Hippocampal formation (tissue), 2 donors: ENCODE measurements at places on chromosomes 11 and 22.

- no peak for DNase-seq
These were observed 12.9 kb upstream of the LIMK2 start for GRCh38 chr22:31199187-31199586.

- DNase-seq: peak; percentile 37
These were observed 14.1 kb downstream of the RPS13 start for GRCh38 chr11:17063171-17064002.

DNA sequence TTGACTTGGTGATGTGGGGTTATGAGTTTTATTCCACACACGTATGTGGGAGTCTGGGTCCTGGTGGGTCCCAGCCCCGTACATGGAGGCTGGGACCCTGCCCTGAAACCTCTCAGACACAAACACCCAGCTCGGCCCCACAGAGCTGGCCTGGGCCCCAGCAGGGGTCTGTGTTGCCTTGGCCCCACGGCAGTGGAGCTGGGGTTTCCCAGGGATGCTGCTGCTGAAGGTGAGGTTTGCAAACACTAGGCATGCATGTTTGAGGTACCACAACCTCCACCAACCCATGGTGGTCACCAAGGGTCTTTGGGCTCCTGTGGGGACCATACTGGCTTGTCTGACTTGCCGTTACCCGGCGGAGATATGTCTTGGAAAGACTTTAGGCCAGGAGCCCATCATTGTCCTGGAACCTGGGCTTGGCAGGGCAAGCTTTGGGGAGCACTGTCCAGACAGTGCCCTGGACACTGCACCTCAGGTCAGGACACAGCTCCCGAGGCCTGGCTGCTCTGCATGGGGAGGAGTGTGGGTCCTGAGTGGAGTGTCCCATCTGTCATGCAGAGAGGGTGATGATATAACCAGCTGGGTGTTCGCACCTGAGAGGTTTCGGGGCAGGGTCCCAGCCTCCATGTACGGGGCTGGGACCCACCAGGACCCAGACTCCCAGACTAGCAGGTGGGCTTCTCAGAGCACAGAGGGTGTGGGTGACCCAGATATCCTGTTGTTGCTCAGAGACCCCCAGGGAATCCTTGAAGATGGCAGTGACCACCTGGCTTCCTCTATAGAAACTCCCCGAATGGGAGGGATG is 63.3 kb downstream of the KCNQ1 start:
- DNase-seq: no peak

DNA sequence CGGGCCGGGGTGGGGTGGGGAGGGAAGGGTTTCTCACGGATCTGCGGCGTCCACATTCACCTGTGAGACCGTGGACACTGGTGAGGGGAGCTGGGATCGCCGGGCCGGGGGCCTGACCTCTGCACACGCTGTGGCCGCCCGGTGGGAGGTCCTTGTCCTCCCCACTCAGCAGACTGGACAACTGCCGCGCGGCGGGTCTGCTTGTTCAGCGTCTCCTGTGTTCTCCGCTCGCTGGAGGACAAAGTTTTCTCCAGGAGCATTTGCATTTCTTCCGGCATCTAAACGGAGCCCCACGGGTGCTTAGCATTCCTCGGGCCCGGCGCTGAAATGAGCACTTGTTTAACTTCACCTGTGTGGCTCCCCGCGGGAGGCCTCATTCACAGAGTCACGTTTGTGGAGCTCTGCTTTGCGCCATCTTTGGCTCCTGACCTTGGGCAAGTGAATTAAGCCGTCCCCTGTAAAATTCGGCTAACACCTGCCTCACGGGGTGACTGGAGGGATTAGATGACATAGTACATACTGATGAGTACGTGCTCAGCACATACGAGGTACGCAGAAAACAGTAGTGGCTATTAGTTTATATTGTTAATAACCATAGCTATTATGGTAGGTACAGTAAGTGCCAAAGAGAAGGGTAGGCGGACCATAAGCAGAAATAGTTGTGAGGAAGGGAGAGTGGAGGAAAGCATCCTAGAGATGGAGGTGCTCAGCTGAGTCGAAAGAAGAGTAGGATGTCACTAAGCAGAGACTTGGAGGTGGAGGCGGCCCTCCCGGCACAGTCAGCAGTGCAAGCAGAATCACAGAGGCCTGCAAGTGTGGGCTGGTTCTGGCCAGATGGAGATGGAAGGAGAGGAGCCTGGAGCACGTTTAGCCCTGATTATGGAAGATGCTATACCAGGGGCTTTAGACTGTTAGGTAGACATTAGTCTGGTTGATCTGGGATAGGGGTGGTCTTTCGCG is 885 bp downstream of the TRMU start:
- no peak for DNase-seq

DNA sequence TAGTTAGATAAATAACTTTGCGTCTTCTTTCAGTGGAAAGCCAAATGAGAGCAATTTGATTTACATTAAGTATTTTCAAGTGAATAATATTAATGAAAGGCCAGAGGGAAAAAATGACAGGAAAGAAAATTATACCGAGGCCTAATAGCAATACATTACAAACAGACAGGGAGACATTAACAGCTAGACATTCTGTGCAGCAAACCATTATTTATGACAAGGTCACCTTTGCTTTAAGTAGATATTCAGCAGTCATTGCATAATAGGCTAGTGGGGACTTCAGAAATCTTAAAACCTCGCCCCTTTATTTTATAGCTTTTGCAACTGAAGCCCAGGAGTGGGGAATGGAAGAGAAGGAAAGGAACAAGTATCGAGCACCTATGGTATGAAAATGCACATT is 321.6 kb downstream of the GRM5 start:
- no peak for DNase-seq

DNA sequence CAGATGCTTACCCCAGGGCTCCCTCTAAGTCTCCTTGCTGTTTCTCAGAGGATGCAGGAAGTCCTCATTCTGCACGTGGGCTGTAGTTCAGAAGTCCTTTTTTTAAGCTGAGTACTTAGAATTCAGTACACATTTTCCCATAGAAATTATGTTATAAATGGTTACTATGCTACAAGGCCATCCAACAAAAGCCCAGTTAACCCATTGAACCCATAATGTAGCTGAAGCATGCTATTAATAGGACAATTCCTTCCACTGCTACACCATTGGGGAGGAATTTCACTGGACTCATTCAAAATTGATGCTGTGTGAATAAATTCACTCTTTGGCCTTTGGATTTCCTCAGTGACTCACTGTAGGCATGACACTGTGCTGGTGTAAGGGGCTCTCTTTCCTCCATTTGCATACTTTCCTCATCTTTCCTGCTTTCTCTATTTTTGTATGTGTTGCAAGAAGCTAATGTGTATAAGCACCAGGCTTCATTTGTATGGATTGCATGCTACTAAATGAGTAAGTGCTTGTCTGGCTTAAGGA is 148.0 kb downstream of the NTM start:
- DNase-seq: no peak

DNA sequence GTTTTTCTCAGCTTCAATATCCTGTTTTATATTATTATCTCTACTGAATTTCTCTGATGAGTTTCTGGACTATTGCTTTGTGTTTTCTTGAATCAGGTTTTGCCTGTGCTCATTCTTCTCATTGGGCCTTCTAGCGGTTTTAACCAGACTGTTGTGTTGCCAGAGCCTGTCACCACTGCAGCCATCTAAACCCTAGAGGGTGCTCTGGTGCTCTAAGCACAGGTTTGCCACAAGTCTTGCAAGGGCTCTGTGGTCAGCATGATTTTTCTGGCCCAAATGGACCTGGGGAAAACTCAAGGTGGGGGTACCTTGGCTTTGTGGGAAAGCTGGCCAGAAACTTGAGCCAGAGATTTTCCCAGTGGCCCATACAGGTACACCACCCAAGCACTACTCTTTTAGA is 52.4 kb upstream of the TYR start:
- DNase-seq: no peak
